ENCODE measurements at places on chromosomes 12 and 14. TPM values are rescaled to one million over a fixed set of nuclear protein-coding genes. Genes with fewer than 3 reads are reported as not detected.

Gene WSCD2
- total RNA-seq: 0.11 TPM

Gene TAS2R42
- not detected for total RNA-seq

Gene GPR65
- total RNA-seq: 0.07 TPM

Gene PRB2
- total RNA-seq: 1.3 TPM

Gene ERP27
- not detected for total RNA-seq

Gene FOXM1
- 1.2 TPM for total RNA-seq

Gene PTGER2
- 6.3 TPM for total RNA-seq

Gene TMCC3
- total RNA-seq: 2.0 TPM

Gene GYS2
- not detected for total RNA-seq

Gene AQP6
- 0.32 TPM for total RNA-seq

Gene ACOT6
- total RNA-seq: 0.59 TPM

Gene RPAP3
- total RNA-seq: 38.2 TPM

Gene RIMKLB
- total RNA-seq: 105 TPM

Gene PPFIBP1
- total RNA-seq: 99.1 TPM

Gene SEC23A
- total RNA-seq: 58.6 TPM

Gene KLRD1
- total RNA-seq: 0.19 TPM

Gene DENND5B
- 22.0 TPM for total RNA-seq

Gene SLC15A5
- 0.19 TPM for total RNA-seq

Gene POTEG
- total RNA-seq: 0.44 TPM

Gene GPRC5A
- 1.0 TPM for total RNA-seq

Gene AKT1
- 87.2 TPM for total RNA-seq

Gene NID2
- total RNA-seq: 1.5 TPM

Gene CNIH1
- 57.8 TPM for total RNA-seq

Gene ZDHHC22
- total RNA-seq: 7.6 TPM

Gene TMEM179
- 13.2 TPM for total RNA-seq

Gene TAS2R7
- not detected for total RNA-seq

Gene SLC25A47
- total RNA-seq: 0.52 TPM

Gene ARPC3
- total RNA-seq: 296 TPM

Gene SVOP
- total RNA-seq: 0.35 TPM

Gene NFATC4
- 5.1 TPM for total RNA-seq

Gene SLIRP
- 680 TPM for total RNA-seq

Gene TPPP2
- not detected for total RNA-seq

Gene TRMT5
- 10.0 TPM for total RNA-seq

Gene BMAL2
- total RNA-seq: 4.2 TPM

Gene ALG10B
- 9.9 TPM for total RNA-seq

Gene FAM181A
- total RNA-seq: 7.1 TPM

Gene PMCH
- total RNA-seq: not detected

Gene CYP46A1
- 1.8 TPM for total RNA-seq
